HEK293T (cell line): ENCODE measurements at places on chromosomes 1 and 21.

DNA sequence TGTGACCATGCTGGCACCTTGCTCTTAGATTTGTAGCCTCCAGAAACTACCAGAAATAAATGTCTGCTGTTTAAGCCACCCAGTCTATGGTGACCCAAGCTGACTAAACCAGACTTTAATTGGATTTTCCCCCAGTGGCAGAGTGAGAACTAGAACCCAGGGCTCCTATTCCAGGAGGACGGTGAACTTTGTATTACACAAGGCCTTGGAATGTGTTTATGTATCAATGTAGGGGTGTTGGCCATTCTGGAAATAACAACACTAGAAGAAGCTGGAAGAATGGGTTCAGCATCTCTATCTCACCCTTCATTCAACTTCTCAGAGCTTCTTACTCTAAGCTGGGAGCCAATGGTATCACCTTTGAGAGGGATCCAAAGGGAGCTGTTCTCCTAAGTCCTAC is 37.0 kb downstream of the ARHGEF11 start:
- no peak for DNase-seq

DNA sequence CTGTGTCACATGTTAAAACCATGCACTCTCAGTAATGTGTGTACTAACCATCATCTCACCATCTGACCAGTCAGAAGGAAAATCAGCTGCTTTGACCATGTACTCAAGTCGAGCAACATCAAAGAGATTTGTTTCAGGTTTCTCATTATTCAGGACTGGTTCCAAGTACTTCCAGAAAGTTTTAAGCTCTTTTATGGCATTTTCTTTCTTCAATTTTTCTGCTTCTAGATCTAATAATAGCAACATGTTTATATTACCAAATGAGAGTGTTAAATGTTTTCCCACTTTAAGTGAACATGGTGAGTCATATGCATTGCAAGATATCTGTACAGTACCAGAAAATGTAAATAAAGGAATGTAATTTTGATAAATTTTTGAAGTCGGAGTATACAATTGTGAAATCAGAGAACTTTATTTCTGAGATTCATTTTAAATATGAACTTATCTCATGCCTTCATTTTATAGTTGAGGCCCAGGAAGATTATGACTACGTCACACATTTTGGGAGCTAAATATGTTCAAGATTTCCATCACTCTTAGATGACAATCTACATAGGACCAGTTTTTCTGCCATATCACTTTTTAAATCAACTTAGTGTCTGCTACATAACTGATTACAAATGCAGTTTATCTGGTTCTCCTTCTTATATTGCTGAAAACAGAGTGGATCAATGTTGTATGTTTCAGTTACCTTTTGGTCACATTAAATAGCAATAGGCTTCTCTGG is 87.2 kb downstream of the SPAG17 start:
- no peak for DNase-seq

- DNase-seq: no peak
These were observed 872 bp downstream of the TSTD1 start for GRCh38 chr1:161037661-161038522.

- DNase-seq: no peak
These were observed 764.4 kb downstream of the ADGRL2 start for GRCh38 chr1:82565146-82565545.

DNA sequence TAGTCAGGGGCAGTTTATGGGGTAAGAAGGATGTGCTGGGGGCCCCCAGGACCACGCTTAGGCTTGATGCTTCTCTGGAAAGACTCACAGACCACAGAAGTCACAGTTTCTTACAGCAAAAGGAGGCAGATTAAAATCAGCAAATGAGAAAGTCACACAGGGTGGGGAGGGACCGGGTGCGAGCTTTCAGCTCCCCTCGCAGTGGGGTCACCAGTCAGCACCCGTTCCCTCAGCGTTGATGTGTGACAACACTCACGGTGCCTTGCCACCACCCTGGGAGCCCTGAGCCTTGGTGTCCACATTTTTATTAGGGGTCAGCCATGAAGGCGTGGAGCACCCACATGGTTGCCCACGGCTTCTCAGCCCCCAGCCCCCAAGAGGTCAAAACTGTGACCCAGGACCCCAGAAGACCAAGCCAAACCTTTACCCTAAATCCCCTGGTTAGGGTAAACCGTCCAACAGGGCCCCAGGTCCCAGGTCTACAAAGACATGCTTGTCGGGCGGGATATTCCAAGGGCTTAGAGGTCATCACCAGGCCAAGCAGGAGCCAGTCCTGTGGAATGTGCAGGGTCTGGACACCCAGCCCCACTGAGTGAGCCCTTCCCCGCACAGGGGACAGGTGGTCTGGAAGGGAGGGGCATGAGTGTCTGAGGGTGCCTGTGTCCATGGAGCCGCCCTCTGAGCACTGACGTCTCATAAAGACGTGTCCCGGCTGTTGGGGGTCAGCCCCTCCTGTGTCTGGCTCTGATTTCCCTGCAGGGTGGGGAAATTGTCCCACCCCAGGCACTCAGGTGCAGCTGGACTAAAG is 64.5 kb upstream of the ABCG1 start:
- no peak for DNase-seq

GRCh38 chr1:71770121-71770520 is 512.2 kb downstream of the NEGR1 start:
- DNase-seq: no peak

- DNase-seq: no peak
These were observed 24.7 kb downstream of the NPHP4 start for GRCh38 chr1:5967351-5968160.

DNA sequence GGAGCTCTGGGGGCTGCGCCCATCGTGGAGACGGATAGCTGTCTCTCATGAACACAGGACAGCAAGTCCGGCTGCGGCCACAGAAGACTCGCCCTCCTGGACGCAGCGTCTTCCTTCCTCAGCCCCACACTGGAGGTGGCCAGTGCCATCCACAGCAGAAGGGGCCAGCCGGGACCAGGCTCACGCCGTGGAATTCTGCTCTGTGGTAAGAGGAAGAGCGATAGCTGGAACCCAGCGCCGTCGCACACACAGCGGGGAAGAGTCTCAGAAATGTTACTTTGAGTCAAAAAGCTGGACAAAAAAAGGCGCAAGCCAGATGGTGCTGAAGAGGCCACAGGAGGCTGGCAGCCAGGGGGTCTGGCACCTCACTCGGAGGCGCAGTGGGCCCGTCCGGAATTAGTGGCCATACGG is 113.9 kb upstream of the COL6A1 start:
- DNase-seq: no peak

DNA sequence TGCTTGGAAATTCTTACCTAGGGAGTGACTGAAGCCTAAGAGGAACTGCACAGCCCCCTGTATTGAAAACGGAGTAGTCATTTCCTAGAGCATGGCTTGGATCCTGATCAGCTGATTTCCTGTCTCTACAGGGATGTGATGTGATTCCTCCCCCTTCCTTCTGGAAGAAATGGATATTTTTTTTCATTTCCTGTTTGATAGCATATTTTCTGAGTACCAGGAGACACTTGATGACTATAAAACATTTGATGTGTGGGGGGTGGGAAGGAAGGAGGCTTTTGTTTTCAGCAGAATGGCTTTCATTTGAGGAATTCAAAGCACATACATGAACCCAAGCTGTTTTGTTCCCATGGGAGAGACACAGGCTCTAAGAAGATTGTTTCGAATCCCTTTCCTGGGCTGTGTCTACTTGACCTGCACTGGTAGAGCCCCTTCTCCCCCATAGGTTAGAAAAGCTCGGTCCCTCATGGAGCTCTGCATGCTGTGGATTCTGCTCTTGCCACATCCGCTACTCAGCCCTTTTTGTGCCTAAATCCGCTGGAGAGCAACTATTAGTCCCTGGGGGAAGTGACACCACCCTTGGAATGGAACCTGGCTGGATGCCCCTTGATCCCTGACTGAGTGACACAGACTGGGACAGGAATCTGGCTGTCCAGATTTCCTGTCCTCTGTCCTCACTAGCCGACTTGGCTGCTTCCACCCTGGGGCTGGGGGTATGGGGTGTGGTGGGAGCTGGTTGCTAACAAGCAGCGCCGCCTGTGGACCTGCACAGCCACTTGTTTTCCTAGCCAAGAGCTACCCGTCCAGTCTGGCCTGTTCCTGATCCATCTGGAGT is 71.8 kb upstream of the MACF1 start:
- no peak for DNase-seq

DNA sequence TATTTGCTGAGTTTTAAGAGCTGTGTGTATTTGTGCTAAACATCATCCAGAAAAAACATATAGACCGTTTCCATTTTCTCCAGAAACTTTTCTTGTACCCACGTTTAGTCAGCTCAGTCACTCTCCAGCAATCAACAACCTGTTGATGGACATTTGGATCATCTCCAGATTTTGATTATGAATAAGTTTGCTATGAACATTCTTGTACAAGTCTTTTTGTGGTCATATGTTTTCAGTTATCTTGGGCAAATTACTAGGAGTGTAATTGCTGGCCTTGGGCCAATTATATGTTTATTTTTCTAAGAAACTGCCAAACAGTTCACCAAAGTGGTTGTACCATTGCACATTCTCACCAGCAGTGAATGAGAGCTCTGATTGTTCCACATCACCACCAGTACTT is 221.8 kb downstream of the CENPF start:
- no peak for DNase-seq

GRCh38 chr1:54096877-54097240 is 43.5 kb downstream of the TCEANC2 start:
- DNase-seq: no peak

DNA sequence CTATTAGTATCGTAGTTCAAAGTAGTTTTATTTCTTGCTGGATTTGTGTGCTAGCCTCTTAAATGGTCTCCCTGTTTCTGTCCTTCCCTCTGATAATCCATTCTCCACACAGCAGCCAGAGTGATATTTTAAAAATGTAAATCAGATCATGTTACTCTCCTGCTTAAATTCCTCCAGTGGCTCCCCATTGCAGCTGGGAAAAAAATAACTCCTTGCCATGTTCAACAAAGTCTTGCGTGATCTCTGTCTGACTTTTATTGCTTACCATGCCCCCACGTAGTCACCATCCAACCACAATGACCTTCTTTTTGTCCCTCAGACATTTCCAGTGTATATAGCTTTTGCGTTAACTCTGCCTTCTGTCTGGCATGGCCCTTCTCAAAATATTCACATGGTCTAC is 178.8 kb downstream of the FGGY start:
- no peak for DNase-seq

- no peak for DNase-seq
These were observed 27.8 kb downstream of the DNM3 start for GRCh38 chr1:171869097-171869496.

GRCh38 chr1:114108751-114109255 is 44.9 kb downstream of the SYT6 start:
- no peak for DNase-seq

DNA sequence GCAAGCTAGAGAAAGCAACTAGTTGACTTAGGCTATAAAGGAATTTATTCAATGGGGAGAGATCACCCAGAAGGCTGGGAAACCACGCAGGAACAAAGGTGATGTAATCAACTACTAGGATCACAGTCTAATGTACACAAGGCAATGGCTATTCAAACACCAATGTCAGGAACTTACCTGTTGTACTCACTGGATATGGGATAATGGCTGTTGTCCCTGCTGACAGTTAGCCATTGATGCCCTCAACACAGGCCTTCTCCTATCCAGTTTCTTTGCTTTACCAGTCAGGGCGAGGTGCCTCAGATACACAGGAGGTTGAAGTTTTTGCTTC is 32.3 kb downstream of the C21orf91 start:
- DNase-seq: no peak

DNA sequence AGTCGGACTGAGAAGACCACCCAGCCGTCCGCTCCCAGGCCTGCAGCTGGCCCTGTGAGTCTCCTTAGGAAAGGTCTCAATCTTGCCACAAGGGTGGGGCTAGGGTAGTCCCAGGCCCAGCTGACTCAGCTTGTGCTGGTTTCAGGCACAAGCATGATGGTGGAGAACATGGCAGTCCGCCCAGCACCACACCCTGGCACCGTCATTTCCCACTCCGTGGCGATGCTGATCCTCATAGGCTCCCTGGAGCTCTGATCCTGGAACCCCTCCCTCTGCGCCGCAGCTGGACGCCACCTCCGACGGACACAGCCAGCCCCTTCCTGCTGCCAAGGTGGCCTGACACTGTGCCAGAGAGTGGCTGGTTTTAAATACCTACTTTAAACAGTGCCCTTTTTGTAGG is 10.7 kb downstream of the TMEM81 start:
- DNase-seq: no peak
